ENCODE measurements at places on chromosomes 5 and 9. TPM values are rescaled to one million over a fixed set of nuclear protein-coding genes. Genes with fewer than 3 reads are reported as not detected.
A peak's percentile ranks its signal among the peaks of the same experiment; 100 is the strongest.

Gene OMD
- 0.18 TPM for polyA plus RNA-seq

Gene TEK
- polyA plus RNA-seq, result 2.0 TPM

Gene CYLC2
- polyA plus RNA-seq, result not detected

- no peak for DNase-seq
- H3K36me3 ChIP-seq, result no peaks in the 10 kb centered on the region
- peaks cover 4% of the 10 kb centered on the region for H3K27me3 ChIP-seq
Observed at GRCh38 chr5:141737535-141737934, 55.5 kb upstream of the ARAP3 start.

- DNase-seq, result no peak
- H3K4me1 ChIP-seq, result no peaks in the 10 kb centered on the region
- H3K27me3 ChIP-seq, result no peaks in the 10 kb centered on the region
- no peak overlapping the region for H3K27ac ChIP-seq
Observed at GRCh38 chr5:146772881-146773466, 105.6 kb downstream of the PPP2R2B start.

GRCh38 chr5:83026516-83026915 is 50.7 kb downstream of the TMEM167A start:
- no peaks in the 10 kb centered on the region for H3K27me3 ChIP-seq
- H3K4me3 ChIP-seq, result no peak overlapping the region
- peaks cover 5% of the 10 kb centered on the region for H3K4me1 ChIP-seq
- peak; percentile 18 for DNase-seq

DNA sequence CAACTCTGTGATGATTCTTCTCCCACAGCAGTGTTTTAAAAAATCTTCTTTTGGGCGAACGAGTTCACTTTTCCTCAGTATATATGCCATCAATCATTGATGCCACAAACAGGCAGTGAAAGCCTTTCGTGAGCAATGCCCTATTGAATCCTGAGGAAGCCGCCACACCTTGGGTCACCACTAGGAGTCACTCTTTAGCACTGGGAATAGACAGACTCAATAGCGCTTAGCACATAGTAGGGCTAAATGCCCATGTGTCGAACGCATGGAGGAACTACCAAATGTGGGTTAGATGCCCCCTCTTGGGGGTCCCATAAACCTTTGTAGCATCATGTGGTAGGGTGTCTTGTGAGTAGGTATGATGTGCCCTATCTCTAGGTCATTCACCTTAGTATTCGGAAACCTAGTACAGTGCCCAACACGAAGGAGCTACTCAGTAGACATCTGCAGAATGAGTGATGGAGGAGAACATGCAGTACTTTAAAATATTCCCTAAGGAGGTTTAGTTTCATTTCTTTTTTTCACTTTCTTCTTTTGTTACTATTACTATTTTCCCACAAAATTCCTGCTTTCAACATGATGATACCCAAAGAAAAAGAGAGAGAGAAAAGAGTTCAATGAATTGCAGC is 603.7 kb downstream of the BNC2 start:
- H3K36me3 ChIP-seq, result no peaks in the 10 kb centered on the region
- H3K27me3 ChIP-seq, result no peaks in the 10 kb centered on the region
- H3K4me1 ChIP-seq, result peaks cover 29% of the 10 kb centered on the region
- H3K27ac ChIP-seq, result peak overlapping the region; percentile 79
- DNase-seq, result no peak
- no peak overlapping the region for H3K4me3 ChIP-seq

DNA sequence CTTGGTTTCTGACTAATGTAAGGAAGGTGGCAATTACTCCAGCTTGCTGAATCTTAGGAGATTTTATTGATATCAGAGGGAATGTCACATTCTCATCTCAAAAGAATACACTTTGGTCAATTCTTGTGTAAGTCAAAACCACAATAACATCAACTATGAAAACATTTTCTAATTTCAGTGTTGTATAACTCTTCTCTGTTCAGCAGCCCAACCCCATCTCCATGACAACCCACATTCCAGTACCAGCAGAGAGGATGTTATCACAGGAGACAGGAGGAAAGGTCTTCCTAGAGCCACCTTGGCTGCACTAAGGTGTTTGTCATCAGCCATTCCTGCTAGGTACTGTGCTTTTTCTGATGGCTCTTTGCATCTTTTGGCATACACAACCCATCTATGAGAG is 529.1 kb upstream of the BRINP1 start:
- no peaks in the 10 kb centered on the region for H3K36me3 ChIP-seq
- no peak for DNase-seq
- no peaks in the 10 kb centered on the region for H3K4me1 ChIP-seq
- H3K27ac ChIP-seq, result no peak overlapping the region
- H3K4me3 ChIP-seq, result no peak overlapping the region

- no peak overlapping the region for H3K4me3 ChIP-seq
- DNase-seq, result no peak
- H3K27ac ChIP-seq, result no peak overlapping the region
- H3K27me3 ChIP-seq, result peaks cover 4% of the 10 kb centered on the region
Observed at GRCh38 chr9:77156646-77157371, 20.5 kb upstream of the VPS13A start.

- H3K27ac ChIP-seq, result peak overlapping the region; percentile 49
- H3K4me3 ChIP-seq, result no peak overlapping the region
- no peaks in the 10 kb centered on the region for H3K36me3 ChIP-seq
- peaks cover 19% of the 10 kb centered on the region for H3K4me1 ChIP-seq
- no peaks in the 10 kb centered on the region for H3K27me3 ChIP-seq
Observed at GRCh38 chr9:94872891-94873511, 146.5 kb downstream of the AOPEP start.

- H3K27ac ChIP-seq, result no peak overlapping the region
- no peaks in the 10 kb centered on the region for H3K36me3 ChIP-seq
- no peaks in the 10 kb centered on the region for H3K4me1 ChIP-seq
Observed at GRCh38 chr5:142753116-142753631, 17.0 kb upstream of the ARHGAP26 start.

GRCh38 chr5:69334793-69335268 is 2.2 kb upstream of the CCDC125 start:
- no peaks in the 10 kb centered on the region for H3K36me3 ChIP-seq
- peaks cover 9% of the 10 kb centered on the region for H3K4me1 ChIP-seq
- DNase-seq, result peak; percentile 89
- H3K4me3 ChIP-seq, result no peak overlapping the region
- no peaks in the 10 kb centered on the region for H3K27me3 ChIP-seq

Gene SAPCD2
- 5.6 TPM for polyA plus RNA-seq
